ENCODE measurements at places on chromosomes 6 and 20. TPM values are rescaled to one million over a fixed set of nuclear protein-coding genes. Genes with fewer than 3 reads are reported as not detected.
A peak's percentile ranks its signal among the peaks of the same experiment; 100 is the strongest.

- no peak for DNase-seq
Measured at GRCh38 chr6:122799140-122799745, 10.2 kb downstream of the SMPDL3A start.

- no peak for DNase-seq
Measured at GRCh38 chr6:96015518-96016333, at the start of gene FUT9. Gene FUT9, plus strand, starts transcription at chr6:96015974. Its CDS starts 187,182 bp downstream, at chr6:96203156.

DNA sequence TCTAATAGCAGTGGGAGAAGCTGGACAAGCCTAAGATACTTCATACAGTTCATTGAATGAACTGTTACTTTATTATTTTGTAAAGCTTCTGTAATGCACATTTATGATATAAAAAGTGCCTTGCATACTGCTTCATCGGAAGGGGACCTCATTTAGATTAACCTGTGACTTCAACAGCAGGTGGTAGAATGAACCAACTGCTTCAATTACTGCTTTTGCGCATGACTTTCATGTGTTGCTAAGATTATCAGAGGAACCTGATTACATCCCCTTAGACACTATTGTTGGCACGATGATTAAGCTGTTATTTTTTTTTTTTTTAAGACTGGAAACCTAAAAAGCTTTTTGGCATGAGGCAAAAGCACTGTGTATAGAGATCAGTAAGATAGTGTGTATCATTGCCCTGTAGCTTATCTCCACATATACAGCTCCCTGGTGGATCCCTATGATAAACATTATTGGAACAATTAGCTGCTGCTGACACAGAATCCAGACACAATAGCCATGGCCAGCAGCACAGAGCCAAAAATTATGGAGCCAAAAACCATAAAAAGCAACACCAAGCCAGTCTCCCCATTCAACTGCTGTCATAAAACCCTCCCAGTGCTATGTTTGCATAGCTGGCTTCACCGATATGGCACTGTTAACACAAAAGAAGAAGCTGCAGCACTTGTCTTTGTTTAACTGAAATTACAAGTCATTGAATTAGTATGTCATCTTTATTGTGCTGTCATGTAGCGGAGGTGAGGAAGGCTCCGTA, 731.6 kb upstream of the MMS22L start:
- no peak for DNase-seq

- no peak for DNase-seq
Measured at GRCh38 chr6:160781298-160781697, 79.3 kb downstream of the PLG start.

The SPEF1 gene
- total RNA-seq = 0.34 TPM

- DNase-seq = peak; percentile 64
Measured at GRCh38 chr6:106377061-106377540, 16.6 kb downstream of the CRYBG1 start.

GRCh38 chr20:10381477-10381876, 52.5 kb downstream of the MKKS start:
- DNase-seq = peak; percentile 18

GRCh38 chr20:62824476-62825332, 7.9 kb downstream of the COL9A3 start:
- no peak for DNase-seq

DNA sequence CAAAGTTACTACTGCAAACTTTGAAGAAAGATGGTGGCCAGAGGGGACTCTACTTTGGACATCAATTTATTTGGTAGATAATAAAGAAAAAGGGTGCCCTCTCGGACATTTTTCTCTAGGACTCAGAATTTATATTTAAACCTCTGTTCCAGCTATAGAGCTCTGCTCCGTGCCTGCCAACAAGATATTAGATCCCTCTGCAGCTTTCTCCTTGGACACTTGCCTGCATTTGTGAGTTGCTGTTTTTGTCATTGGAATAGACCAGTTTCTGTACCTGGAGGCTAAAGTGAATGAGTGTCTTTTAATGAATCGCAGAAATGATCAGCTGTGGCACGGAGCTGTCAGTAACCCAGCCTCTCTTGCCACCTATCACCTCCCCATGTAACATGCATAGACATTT, 253.5 kb downstream of the NRN1 start:
- no peak for DNase-seq

- no peak for DNase-seq
Measured at GRCh38 chr20:56372850-56373249, 14.1 kb downstream of the FAM210B start.

The DEFB114 gene
- total RNA-seq = not detected

GRCh38 chr6:166940643-166941068, 15.7 kb downstream of the RNASET2 start:
- peak; percentile 70 for DNase-seq

The SAMD3 gene
- total RNA-seq = 2.8 TPM

DNA sequence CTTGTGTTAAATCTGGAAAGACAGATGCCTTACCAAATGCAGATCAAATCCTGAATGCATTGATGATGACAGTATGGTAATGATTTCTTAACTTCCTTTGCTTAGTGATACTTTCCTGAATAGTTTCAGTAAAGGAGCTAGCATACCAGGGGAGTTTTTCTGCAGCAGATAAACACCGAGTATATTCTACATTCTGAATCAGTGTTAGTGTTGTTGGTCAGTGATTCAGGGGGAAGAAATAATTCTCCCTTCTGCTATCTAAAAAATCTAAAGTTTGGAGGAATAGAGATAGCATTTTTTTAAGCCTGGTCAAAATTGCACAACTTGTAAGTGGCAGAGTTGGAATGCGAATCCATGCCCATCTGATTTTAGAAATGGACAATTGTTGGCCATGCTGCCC, 512.2 kb upstream of the MARCKS start:
- DNase-seq = peak; percentile 51

GRCh38 chr6:11459079-11459610, 78.4 kb upstream of the TMEM170B start:
- no peak for DNase-seq

The EFCAB8 gene
- total RNA-seq = not detected

- DNase-seq = no peak
Measured at GRCh38 chr6:117188627-117189201, 76.6 kb upstream of the VGLL2 start.

- no peak for DNase-seq
Measured at GRCh38 chr20:23071996-23072395, 14.1 kb downstream of the CD93 start.

DNA sequence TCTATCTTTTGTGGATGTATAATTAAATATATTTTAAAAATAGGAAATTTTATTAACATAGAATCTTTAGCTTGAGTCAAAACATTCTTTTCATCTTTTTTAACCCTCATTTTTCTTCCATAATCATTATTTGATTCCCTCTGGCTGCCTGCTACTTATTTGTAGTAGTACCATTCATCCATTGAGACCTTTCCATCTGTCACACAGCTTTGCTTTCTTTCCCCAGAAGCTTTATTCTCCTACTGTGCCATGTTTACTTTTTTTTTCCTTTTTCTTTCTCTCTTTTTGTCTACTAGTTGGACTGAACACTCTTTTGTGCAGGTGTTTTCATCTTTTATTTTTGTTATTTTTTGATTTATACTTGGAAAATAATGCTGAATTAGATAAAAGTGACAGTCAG, 522.6 kb upstream of the MMS22L start:
- no peak for DNase-seq

Data from M059J (cell line).